CD4-positive, CD25-positive, alpha-beta regulatory T cell (primary cell): ENCODE measurements at places on chromosomes 16 and 17.

GRCh38 chr16:30603945-30604315, 6.3 kb downstream of the ZNF689 start:
- DNase-seq = no peak

- no peak for DNase-seq
These were observed 4.3 kb downstream of the CETP start for GRCh38 chr16:56966093-56966475.

DNA sequence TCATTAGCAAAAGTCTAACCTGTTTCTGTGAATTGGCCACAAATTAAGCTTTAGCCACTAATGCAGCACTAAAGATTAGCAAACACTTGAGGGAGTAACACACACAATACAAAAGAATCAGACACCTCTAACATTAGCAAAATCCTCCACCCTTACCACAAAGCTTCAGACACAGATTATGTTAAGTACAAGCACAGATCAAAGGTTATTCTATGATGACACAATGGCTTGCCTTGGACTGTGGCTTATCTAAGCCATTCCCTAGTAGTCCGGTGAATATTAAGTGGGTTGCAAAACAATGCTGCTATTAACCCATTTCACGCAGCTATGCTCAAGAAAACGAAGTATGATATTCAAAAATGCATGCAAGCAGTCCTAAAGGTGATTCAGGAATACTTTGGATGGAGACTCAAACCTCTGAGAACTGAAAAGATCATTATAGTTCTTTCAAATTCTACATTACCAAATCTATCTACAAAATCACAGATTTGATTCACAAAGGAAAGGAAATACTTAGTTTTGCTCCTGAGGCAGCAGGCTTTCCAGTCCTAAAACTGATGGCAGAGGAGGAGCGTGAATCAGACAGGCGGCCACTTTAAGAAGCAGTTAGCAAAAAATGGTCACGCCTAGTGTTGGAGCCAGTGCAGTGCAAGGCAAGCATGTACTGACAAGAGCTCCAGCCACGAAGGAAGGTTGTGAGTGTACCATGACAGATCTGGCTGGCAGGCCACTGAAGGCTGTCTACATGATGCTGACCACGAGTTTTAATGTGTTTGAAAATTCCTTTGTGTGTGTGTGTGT, 67.2 kb downstream of the PARN start:
- DNase-seq = no peak

- DNase-seq = no peak
These were observed 60.4 kb downstream of the ZDHHC7 start for GRCh38 chr16:84950906-84951305.

- DNase-seq = no peak
These were observed 11.0 kb downstream of the CSF3 start for GRCh38 chr17:40025991-40026815.

- DNase-seq = no peak
These were observed 3.6 kb downstream of the PRSS33 start for GRCh38 chr16:2783581-2784357.

DNA sequence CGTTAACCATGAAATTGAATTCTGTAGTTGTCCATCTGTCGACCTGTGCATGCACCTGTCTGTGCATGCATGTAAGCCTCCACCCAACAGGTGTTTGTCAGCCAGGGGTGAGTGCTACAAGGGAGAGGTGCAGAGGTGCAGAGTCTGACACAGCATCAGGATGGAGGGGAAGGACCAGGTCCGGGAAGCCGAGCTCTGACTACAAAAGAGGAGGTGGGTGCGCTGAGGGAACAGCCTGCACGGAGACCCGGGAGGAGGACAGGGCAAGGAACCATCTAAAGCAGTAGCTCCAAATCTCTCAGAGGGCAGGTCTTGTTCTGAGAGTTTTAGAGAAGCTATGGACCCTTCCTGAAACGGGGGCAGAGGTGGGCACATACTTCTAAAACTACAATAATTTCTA, 54.1 kb downstream of the B9D1 start:
- no peak for DNase-seq

DNA sequence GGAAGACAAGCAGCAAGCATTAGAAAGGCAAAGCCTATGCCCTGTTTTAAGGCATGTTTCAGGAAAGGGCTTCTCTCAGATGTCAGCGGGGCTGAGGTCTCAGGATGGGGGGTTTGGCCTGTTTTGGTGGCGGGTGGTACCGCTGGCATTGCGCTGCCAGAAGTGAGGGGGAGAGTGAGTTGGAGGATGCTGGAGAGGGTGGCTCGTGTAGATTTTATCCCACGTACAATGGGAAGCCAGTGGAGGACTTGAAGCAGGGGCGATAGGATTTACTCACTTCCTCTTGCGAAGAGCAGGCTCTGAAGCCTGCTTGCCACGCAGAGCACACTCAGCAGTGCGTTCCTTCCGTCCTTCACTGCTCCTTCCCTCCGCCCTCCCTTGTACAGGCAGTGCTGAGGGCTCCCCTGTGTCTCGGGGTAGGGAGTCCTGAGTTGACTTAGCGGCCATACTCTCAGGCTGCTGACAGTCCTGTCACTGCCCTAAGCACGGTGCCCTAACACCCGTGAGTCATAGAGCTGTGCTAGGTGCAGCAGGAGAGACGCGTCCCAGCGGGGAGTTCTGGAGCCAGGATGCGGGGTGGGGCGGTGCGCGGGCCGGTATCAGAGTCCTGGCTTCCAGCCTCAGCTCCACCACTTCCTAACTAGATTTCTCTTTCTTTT, 113.1 kb downstream of the SNX29 start:
- peak; percentile 74 for DNase-seq

DNA sequence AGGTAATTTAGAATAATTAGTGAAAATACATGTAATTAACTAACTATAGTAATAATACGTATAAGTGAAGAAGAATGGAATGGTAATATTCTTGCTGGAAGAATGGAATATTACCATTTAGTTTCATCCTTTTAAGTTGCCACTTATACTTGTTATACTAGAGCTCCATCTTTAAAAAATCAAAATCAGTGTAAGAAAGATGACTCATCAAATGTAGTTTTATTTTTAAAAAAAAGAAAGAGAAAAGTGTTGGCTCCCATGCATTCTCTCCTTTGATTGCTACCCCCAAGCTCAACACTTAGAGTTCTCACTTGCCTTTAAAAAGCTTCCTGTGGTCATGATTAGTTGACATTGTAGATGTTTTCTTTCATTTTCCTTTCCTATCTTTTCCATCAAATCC, 82.4 kb upstream of the KIF2B start:
- no peak for DNase-seq

GRCh38 chr16:67939507-67940445, 3.1 kb upstream of the PSMB10 start:
- peak; percentile 19 for DNase-seq

DNA sequence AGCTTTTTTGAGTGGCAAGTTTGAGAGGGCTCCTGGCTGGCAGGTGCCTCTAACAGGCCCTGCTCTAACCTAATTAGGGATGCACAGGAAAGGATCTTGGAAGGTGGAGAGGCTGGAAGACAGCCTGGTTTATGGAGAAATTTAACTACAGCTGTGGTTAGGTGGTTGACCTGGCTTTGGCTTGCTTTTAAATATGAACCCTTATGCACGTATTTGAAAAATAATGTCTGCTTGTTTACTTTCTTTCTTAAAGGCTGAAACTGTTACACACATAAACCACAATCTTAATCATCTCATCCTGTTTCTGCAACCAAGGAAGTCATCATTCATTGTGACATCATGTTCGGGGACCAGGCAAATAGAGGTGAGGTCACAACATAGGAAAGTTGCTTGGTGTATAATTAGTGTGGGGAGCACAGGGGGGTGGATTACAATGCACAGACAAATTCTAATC, 23.1 kb upstream of the DHRS13 start:
- DNase-seq = peak; percentile 89

DNA sequence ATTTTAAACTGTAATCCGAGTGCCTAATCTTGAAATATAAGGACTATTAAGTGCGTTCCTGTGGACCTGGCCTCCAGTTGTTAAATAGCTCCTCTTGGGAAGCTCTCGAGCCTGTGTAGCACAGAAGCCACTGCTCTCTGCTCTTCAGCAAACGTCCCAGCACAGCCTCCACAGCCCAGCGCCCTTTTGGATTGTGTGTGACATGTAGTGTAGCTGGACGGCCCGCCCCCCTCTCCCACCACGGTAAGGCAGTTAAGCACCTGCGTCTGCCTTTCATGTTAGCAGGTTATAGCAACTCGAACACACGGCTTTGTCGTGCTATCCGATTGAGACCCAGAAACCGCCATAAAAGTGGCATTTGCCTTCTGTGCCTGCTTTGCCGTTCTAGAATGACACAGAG, 79.2 kb upstream of the CHMP6 start:
- no peak for DNase-seq

DNA sequence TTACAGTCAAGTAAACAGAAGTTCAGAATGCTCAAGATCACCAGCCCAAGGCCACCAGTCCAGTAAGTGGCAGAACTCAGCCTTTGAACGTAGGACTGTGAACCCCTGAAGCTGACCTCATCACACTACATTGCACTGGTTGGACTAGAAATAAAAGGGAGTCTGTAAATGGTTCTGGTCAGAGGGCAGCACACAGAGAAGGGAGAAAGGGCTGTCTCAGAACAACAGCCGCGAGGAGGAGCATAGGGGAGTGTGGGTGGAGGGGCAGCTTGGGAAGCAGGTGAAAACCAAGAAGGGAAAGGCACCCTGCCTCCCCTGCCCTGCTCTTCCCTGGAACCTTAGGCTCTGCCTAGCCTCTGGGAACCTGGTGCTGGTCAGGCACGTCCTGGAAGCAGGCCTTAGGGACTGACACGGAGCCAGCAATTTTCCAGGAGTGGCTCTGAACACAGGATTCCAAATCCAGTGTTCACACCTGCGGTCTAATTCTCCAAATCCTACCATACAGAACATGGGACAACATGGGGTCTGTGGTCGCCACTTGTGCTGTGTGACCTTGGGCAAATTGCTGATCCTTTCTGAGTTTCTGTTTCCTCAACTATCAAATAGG, 7.0 kb downstream of the PDILT start:
- DNase-seq = no peak

DNA sequence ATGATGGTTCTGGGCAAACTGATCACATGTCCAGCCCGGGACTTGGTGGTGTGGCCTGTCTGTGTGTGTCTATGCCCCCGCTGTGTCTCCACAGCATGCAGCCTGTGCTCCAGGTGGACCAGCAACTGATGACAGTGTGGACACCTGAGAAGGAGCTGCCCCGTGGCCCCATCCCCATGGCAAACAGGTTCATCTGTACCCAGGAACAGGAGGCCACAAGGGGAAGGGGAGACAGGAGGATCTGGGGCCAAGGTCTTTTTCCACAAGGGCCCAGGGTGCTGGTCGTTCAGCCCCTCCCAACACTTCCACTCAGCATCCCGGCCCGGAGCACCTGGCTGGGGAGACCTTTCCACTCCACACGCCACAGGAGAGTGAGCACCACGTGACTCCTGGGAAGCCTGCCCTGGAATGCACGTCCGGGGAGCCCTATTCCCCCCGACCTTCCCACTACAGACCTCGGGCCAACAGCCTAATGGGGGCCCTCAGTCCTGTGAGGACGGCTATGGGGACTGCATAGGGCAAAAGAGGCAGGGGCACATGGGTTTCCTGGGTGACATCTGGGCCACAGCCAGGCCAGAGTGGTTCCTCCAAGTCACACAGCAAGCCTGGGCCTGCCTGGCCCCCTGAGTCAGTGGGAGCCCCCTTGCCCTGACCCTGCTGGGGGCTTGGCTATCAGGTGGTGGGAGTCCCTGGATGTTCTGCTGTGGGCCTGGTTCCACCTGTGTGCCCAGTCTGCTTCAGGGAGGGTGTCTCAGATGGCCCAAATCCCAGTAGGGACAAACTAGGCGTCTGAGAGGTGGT, 20.8 kb upstream of the NXPH3 start:
- DNase-seq = no peak

- peak; percentile 69 for DNase-seq
These were observed 2.7 kb upstream of the TMIGD1 start for GRCh38 chr17:30336369-30337171.

GRCh38 chr16:27847030-27847550, 216.4 kb downstream of the GSG1L start:
- no peak for DNase-seq

DNA sequence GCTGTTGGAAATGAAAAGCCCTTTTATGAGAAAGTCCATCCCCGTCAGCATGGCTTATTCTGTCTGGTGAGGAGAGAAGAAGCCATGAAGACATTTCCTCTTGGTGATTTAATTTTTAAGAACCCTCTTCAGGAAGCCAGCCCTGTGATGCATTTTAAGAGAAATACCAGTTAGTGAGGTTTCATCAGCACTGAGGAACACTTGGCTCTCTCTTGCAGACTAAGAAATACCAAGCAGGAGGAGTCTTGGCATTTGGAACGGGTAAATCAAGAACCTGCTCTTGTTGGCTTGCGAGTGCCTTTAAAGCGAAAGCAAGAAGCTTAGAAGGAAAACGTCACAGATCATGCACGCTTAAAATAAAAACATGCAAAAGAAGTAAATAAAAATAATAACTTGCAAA, 17.5 kb downstream of the RAB11FIP3 start:
- no peak for DNase-seq

- no peak for DNase-seq
These were observed 176.8 kb upstream of the ASIC2 start for GRCh38 chr17:33469911-33470310.

DNA sequence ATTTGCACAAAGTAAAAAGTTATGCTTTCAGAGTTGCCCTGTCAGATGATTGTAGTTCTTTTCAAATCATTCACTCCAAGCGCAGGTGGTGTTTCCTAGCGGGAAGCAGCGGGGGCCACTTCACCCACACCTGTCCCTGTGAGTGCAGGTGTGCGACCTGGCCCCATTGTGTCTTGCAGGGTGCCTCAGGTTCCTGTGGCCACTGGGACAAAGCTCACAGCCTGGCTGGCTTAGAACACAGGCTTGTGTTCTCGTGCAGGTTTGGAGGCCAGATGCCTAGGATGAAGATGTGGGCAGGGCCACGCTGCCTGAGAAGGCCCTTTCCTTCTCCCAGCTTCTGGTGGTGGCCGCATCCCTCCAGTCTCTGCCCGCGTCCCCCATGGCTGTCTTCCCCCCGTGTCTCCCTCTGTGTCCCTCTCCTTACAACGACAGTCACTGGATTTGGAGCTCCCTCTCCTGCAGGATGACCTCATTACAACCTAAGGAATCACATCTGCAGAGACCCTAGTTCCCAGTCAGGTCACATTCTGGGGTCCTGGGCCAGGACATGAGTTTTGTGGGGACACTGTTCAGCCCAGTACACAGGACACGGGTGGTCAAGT, 90.5 kb downstream of the NPIPB11 start:
- no peak for DNase-seq

GRCh38 chr16:73011926-73012325, 36.0 kb downstream of the ZFHX3 start:
- no peak for DNase-seq

- DNase-seq = no peak
These were observed 31.4 kb upstream of the GPRC5B start for GRCh38 chr16:19916064-19916463.

- DNase-seq = no peak
These were observed 150.5 kb downstream of the KATNIP start for GRCh38 chr16:27700304-27700995.

GRCh38 chr17:69948406-69948805, 126.6 kb upstream of the KCNJ16 start:
- no peak for DNase-seq

- peak; percentile 12 for DNase-seq
These were observed 114.3 kb downstream of the MGAT5B start for GRCh38 chr17:76982408-76983074.

GRCh38 chr17:56633681-56634080, 40.2 kb downstream of the NOG start:
- DNase-seq = no peak
